ENCODE measurements at places on chromosomes 5 and 9.

GRCh38 chr5:157186309-157187045 lies 5.8 kb downstream of the ITK start:
- DNase-seq: no peak

GRCh38 chr5:62341783-62342475 lies 35.9 kb downstream of the KIF2A start:
- DNase-seq: peak; percentile 39

GRCh38 chr5:109567374-109568044 lies 122.2 kb upstream of the MAN2A1 start:
- DNase-seq: no peak

GRCh38 chr5:31148959-31149475 lies 44.5 kb upstream of the CDH6 start:
- no peak for DNase-seq

DNA sequence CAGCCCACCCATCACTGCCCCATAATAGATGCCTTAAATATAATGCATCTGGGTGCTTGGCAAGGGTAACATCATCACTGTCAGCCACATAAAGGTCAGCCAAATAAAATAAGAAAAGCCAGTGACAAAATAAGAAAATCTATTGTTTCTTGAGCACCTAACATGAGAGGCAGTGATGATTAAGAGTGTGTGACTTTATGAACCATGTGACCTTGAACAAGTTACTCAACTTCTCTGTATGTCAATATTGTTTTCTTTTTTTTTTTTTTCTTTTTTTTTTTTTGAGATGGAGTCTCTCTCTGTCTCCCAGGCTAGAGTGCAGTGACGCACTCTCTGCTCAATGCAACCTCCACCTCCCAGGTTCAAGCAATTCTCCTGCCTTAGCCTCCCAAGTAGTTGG lies 98.7 kb downstream of the CDK5RAP2 start:
- no peak for DNase-seq

DNA sequence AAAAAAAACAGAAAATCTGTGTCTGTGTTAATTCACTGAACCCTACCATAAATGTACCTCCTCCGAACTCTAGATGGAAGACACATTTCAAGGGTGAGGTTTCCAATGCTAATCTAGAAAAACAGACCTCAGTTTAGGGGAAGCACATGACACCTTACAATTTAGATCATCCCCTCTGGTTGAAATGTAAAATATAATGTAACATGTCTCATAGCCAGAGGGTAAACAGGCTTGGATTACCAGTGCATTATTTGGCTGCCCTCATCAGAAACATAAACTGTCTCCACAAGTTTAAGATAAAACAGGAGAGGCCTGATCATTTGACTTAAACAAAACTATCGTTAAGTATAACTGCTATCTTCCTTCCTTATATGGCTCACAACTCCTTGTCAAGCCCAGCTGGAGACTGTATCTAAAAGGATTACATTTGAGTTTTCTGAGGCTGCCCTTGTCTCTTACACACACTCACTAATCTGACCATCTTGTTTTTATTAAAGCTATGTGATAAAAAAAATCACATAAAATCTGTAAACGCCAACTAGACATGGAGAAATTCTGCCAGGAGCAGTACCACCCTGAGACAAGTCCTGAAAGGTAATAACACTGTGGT lies 105.7 kb downstream of the LURAP1L start:
- DNase-seq: no peak

DNA sequence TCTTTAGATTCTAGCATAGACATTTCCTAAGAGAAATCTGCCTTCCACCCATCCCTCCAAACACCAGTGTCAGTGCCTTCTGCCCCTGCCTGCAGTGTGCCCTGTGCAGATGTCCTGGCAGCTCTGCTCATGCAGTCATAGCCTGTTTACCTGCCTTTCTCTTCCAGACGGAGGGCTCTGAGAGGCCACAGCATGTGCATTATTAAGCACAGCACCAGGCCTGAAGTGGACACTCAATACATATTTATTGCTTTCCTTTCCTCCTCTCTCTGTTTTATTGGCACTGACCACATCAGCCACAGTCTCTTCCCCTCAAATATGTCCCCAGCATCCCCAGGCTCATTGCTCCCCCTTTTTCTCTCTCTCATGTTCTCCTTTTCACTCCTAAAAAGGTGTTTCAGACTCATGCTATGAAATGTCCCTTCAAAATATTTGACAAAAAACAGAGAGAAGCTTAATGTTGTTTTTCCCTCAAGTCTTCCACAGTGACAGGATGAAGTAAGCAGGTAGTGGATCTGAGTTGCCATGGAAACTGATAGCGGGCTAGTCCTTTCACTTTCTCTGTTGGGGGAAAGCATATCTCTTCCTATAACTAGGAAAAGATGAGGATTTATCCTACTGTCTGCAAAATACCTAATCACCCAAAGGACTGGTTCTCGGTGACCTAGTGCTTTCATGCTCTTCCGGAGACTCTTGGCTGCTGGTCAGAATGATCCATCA lies 100.9 kb downstream of the ATP10B start:
- no peak for DNase-seq

DNA sequence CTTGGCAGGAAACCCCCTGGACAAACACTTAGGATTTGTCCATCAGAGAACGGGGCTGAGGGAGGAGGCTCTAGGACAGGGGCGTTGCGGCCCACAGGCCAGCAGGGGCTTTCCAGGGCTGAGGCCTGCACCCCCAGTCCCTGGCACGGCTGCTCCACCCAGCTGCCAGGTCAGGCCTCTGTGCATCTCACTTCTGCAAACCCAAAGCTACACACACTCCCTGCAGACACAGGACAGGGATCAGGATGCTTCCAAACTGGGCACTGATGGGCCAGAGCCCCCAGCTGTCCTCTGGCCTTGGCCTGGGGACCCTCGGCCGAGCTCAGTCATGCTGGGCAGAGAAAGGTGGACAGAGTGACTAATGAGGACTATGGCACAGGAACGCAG lies 106.2 kb upstream of the SARDH start:
- DNase-seq: no peak

GRCh38 chr5:156274453-156274852 lies 52.5 kb upstream of the SGCD start:
- DNase-seq: no peak

DNA sequence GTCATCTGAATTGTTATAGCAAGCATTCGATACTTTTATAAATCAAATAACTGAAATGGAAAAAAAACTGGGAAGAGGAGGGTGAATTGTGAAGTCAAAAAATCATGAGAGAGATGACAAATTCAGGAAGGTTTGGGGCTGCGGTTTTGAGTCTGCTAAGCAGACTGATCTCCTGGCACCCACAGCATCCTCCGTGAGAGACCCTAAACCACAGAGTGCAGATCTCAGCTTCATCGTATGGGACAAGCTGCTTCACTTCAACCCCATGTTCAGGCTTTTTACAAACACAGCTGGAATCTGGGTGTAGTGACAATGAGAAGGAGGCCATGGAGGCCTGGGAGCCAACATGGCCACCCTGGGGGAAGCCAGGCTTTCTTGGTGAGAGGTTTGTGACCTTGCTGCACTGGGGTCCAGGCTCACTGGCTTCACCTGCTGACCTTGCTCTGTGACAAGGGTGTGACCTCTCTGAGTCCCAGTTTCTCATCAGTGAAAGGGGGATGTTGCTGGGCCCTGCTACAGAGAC lies 19.4 kb downstream of the USP20 start:
- DNase-seq: no peak

DNA sequence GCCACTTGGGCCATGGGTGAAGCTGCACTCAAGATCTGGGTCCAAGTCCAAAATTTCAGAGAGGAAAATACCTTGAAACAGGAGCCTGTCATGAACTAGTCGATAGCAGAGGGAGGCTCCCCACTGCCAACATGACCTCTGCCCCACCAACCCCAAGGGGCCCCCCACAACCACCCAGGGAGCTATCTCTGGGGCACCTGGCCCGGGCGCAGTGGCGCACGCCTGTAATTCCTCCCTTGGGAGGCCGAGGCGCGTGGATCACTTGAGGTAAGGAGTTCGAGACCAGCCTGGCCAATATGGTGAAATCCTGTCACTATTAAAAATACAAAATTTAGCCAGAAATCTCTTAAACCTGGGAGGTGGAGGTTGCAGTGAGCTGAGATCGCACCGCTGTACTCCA lies 20.1 kb upstream of the HMCN2 start:
- DNase-seq: no peak

DNA sequence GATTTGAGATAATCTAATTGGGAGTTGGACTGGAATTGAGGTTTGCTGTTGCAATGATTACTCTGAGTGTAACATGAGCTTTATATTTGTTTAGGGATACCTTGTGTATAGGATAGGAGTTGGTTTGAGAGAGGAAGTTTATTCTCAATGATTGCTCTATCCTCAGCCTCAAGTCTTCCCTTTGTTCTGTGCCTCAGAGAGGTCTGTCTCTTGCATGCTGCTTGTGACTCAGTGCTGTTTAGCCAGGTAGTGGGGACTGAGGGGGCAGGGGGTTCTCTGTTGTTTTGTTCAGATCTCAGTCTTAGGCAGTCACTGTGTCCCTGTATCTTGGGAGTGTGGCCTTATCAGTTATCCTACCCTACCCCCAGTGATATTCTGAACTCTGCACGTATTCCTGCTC lies 192.1 kb downstream of the SPATA31D1 start:
- DNase-seq: no peak

- no peak for DNase-seq
Measured at GRCh38 chr5:154647761-154648145, 107.4 kb upstream of the LARP1 start.

DNA sequence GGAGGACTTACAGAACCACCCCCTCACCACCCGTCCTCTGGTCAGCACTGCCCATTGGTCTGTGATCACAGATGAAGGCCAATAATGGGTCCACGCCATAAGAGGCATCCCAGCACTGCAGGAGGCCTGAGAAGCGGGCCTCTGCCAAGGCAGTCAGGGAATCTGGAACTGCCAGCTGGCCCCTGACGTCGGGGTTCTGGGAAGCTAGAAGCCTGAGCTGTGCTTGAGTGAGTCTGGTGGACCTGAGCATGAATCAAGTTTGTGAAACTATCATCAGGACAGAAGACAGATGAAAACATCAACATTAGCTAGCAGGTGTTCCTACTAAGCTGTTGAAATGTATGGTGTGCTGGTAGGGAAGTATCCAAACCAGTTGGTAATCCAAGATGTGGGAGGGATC lies 7.8 kb downstream of the ANGPTL2 start:
- DNase-seq: no peak

DNA sequence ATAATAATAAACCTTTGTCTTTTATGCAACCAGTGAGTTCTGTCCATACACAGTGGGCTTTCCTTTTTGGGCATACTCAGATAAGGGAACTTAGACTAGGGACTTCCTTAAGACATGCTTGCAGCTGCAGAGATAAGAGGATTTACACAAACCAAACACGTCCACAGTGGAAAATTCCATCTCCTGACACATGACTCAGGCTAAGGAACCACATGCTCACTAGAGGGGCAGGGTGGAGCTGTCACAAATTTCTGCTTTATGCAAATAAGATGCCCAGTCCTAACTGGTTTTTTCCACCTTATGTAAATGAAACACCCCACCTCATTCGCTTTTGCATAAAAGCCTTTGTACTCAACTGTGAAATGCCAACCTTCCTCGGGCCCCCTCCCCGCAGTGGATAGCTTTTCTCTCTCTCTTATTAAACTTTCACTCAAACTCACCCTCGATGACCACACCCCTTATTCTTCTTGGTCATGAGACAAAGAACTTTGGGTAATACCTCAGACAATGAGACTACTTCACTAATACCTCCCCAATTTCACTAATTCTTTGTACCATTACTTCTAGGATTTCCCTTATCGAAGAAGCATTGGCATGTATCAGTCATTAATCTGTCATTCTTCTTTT lies 170.3 kb upstream of the FTMT start:
- no peak for DNase-seq

- no peak for DNase-seq
Measured at GRCh38 chr5:123874600-123875201, 362.7 kb downstream of the CSNK1G3 start.

GRCh38 chr9:80615964-80616363 lies 1044.2 kb downstream of the TLE4 start:
- no peak for DNase-seq

GRCh38 chr5:35194635-35195471 lies 35.4 kb downstream of the PRLR start:
- DNase-seq: no peak

DNA sequence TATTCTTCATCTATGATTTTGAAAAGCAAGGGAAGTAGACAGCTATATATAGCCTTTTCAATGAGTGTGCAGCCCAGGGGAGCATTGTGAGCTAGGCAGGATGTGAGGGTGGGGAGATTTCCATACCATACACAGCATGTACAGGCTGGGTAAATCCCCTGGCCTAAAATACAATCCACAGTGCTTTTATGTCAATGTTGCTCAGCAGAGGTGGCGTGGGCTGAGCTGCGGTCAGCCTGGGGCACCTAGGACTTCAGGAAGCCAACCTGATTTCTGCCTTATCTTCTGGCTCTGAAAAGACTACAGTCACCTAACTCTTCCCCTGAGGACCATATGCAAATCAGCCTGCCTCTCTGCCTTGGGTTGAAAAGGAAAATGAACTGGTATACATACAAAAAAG lies 6.3 kb upstream of the GARIN3 start:
- no peak for DNase-seq
